ENCODE measurements at places on chromosomes 5 and 9. TPM values are rescaled to one million over a fixed set of nuclear protein-coding genes. Genes with fewer than 3 reads are reported as not detected.

- DNase-seq, result no peak
These were observed 131.5 kb upstream of the PANK3 start for GRCh38 chr5:168710706-168711105.

ACER2 gene
- 2.4 TPM for total RNA-seq

NOP16 gene
- total RNA-seq, result 17.0 TPM

LCN1 gene
- total RNA-seq, result not detected

- peak; percentile 61 for DNase-seq
These were observed 28.0 kb upstream of the GRAMD2B start for GRCh38 chr5:126395198-126395597.

AIF1L gene
- 0.45 TPM for total RNA-seq

CDKN2B-AS1 gene
- 6.4 TPM for total RNA-seq

- DNase-seq, result no peak
These were observed 17.3 kb upstream of the TNIP1 start for GRCh38 chr5:151097820-151098767.

DNA sequence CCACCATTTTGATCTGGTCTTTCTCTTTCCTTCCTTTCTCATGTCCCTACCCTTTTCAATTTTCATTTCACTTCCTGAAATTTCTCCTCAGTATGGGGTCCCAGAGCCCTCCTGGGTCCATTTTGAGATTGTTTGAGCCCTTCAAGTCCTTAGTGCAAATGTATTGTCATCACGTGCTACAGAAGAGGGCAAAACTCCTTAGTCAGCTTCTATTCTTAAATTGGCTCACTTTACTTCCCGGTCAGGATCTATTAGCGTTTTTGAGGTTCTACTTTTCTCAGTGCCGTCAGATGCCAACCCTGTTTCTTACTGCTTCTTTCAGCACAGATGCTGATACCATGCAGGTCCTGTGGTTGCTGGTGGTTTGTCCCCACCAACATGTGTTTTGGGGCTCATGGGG, 5.9 kb downstream of the ATG12 start:
- no peak for DNase-seq

DNA sequence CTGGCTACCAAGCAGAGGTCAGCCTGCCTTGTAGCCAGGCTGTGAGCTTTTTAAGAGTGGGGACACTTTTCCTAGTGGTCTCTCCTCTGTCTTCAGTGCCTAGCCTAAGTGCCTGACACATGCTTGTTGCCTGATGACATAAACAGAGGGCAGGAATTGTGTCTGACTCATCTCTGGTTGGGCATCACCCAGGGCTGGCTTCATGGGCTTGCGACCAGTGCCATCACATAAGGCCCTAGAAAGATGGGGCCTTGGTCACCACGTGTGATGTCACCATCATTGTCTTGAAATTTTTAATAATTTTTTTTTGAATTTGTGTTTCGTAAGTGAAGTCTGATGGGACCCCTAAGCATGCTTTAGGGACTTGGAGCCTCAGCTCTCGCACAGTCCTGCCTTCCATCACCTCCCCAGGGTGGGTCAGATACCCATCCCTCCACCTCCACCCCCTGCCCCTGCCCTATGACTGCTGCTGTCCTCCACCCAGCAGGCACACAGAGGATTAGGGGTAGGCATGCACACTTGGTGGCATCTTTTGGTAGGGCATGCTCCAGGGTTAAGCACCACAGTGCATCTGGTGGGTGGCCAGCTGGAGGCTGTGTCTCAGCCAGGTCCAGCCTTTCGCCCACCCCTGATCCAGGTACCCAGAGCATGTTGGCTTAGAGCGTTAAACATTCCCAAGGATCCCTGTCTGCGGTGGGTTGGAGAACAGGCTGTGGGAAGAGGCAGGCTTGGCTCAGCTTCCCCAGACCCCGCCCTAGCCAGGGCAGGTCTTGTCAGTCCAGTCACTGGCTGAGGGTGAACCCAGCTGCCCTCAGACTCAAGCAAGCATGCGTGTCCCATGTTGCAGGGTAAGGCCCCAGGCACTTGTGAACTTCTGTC, 80.1 kb upstream of the SH3PXD2B start:
- DNase-seq, result no peak

AUH gene
- total RNA-seq, result 69.4 TPM

GRCh38 chr5:138832218-138832617, 42.9 kb downstream of the LRRTM2 start:
- DNase-seq, result peak; percentile 15

GRCh38 chr9:706606-707459, 134.7 kb upstream of the DMRT1 start:
- DNase-seq, result peak; percentile 72

DNA sequence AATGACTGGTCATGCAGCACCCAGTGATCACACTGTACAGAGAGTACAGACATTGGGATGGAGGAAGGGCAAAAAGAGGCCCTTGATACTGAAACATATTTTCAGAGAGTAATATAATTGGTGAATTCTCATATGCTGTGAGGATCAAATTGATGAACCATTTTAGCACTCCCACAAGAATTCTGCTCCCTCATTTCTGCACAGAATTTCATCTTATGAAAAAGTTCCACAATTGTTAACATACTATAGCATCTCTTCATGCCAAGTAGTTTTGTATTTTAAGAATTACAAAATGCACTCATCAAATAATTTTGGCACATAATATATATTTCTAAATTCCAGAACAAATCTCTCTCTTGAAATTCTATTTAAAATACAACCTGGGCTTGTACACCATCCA, 351.2 kb downstream of the PDE4D start:
- no peak for DNase-seq

GRCh38 chr9:14250794-14251153, 63.2 kb downstream of the NFIB start:
- DNase-seq, result no peak

- DNase-seq, result no peak
These were observed 63.0 kb downstream of the WWC1 start for GRCh38 chr5:168354397-168354796.

PCDHGA4 gene
- 3.7 TPM for total RNA-seq

IL31RA gene
- total RNA-seq, result 0.72 TPM

Measured in fibroblast of the aortic adventitia (primary cell).